GM13977 (cell line): ENCODE measurements at places on chromosomes 7 and 10.

DNA sequence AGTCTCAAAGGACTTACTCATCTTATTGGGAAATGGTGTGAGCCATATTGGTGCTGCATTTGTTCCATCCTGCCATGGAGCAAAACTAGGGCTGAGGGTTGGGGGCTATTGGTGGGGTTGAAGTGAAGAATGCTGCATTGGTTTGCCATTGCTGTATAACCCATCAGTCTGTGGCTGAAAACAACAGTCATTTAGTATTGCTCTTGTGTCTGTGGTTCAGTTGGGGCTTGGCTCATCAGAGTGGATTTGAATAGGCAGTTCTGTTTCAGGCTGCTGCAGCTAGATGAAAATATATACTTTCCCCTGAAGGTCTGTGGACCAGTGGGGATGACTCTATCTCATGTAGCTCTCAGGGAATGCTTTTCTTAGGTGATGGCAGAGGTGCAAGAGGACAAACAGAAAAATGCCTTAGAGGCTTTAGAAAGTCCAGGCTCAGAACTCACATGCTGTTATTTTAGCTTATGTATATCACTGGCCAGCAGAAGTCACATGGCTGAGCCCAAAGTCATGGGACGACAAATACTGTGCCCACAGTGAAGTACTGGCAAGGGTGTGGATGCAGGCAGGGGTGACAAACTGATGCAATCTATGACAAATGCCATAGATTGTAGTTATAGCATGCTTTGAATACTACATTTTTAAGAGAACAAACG, 15.2 kb upstream of the EXOC6 start:
- no peak for DNase-seq

DNA sequence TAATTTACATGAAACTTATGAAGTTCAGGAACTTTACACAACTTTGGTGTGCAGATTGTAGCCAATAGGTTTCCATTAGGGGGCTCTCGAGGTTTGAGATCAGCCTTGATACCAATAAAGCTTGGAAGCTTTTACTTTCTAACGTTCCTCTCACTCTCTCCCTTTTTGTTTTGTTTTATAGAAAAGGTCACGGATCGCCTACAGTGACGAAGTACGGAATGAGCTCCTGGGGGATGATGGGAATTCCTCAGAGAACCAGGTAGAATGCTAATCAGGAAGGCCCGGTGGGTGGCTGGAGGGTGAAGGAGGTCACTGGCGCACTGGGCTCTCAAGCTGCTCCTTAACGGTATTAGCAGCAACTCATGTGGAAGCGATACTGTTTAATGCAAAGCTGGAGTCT, 79.9 kb downstream of the VTI1A start:
- DNase-seq: no peak

DNA sequence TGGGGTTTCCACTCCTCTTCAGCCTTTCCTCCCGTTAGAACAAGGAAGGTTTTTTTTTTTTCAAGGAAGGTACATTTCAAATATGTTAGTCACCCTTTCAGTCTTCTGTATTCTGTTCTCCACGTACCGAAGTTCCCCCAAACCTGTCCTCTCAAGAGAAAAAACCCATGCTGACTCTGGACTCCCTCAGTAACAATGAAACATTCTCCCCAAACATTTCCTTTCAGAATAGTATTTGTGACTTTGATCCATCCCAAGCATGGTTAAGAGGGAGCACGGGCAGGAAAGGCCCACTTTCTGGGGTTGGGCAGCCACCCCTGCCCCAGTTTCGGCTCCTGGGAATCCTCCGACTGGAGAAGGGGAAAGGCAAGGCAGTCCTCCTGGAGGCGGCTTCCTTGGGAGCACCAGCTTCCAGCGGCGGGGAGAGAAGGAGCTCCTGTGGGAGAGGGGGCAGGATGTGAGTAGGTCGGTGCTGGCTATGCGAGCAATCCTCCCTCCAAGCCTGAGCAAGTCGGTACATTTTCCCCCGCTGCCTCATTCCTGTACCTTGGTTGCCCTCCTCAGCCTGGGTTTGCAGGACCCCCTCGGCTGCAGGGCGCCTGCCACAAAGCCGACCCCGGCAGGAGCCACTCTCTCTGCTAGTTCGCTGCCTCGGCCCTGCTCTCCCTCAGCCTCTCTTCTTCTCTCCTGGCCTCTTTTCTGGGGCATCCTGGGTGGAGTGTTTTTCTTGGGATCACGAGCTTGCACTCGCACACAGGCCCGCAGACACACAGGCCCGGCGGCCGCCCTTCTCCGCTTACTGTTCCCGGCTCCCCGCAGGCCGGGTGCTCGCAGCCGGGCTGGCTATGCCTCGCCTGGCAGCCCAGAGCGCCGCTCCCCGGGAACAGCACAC, 2.1 kb upstream of the HOXA1 start:
- no peak for DNase-seq

GRCh38 chr7:127600885-127601284, 7.3 kb downstream of the FSCN3 start:
- no peak for DNase-seq

DNA sequence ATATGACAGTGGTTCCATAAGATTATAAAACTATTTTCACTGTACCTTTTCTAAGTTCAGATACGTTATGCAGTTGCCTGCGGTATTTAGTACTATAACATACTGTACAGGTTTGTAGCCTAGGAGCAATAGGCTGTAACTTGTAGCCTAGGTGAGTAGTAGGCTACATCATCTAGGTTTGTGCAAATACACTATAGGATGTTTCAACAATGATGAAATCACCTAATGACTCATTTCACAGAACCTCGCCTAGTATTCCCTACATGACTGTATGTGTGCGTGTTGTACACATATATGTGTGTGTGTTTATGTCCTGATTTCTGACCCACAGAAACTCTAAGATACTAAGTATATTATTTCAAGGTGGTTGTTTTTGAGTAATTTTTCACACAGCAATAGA, 139.0 kb downstream of the HERPUD2 start:
- DNase-seq: no peak

DNA sequence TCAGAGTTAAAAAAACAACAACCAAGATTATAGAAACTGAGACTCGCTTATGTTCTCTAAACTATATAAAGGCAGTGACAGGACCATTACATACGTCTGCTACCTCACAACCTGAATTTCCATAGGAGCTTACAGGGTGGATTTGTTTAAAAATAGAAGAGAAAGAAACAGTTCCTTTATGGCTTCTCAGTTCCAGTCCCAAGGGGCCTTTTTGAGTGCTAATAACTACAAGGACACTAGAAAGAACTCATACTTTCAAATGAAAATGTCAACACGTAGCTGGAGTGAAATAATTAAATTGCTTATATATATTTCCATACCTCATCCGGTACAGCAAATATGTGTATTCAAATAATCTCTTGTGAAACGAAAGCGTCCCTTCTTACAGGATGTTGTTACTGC, 19.7 kb downstream of the TSPAN12 start:
- no peak for DNase-seq

DNA sequence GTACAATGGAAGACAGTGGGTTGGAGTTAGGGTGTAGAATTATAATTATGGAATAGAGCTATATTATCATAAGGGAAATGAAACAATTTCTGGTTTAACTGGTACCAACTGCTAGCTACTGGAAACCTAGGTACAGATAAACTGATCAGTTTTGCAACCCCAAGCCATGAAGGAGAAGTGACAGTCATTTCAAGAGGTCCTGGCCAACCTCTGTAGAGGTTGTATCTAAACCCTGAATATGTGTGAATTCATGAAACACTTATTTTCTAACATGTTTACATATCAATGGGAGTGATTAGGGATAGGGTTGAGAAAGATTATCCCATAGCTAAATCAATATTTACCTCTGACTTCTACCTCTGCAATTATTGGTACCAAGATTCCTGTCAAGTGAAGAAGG, 29.9 kb upstream of the CC2D2B start:
- no peak for DNase-seq

- no peak for DNase-seq
These were observed 156.5 kb downstream of the ITGA8 start for GRCh38 chr10:15563246-15563645.

DNA sequence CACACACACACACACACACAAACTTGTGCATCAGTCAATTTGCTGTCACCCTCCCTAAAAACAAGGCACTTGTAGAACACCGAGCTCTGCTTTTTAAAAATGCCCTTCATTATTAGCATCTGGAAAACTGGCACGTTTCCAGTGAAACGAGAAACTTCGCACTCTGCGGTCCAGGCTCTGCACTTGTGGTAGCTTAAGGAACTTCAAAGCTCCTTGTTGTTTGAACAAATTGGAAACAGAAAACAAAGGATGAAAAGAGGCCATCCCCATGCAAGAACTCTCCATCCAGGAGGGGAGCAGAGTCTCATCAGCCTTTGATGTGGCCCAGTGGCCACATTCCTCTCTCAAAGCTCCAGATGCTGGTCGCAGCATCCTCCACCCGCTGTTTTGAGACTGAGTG, 105.1 kb downstream of the C10orf90 start:
- DNase-seq: no peak

DNA sequence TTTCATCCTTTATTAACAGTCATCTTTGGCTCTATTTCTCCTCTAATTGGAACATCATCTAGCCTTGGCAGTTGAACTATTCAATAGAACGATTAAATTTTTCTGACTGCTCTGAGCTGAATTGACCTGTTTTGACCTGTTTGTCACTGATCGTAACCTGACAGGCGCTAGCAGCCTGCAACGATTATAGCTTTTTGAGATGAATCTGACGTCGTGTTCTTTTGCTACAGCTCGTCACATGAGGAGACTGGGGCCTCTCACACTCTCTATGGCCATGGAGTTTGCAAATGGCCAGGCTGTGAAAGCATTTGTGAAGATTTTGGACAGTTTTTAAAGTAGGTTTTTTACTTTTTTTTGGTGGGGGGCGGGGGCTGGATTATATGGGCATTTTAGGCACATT, 229.8 kb downstream of the FOXP2 start:
- no peak for DNase-seq

DNA sequence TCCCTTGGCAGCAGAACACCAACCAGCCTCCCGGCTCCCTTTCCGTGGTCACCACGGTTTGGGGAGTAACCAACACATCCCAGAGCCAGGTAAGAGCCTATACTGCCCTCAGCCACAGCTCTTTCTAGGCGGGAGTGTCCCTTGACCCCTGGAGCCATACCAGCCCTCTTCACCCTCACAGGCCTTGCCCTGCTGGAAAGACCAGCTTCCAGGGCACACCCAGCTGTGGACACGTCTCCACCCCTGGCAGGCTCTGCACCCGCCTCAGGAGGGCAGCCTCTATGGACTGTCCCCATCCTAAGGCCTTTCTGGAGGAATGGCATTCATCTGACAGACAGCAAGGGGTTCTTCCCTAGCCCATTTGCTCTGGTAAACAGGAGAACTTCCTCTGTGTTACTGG, 57.5 kb upstream of the PPIF start:
- DNase-seq: no peak

GRCh38 chr7:154505362-154505761, 453.2 kb downstream of the DPP6 start:
- DNase-seq: no peak

GRCh38 chr7:49530481-49530880, 243.0 kb upstream of the VWC2 start:
- no peak for DNase-seq

DNA sequence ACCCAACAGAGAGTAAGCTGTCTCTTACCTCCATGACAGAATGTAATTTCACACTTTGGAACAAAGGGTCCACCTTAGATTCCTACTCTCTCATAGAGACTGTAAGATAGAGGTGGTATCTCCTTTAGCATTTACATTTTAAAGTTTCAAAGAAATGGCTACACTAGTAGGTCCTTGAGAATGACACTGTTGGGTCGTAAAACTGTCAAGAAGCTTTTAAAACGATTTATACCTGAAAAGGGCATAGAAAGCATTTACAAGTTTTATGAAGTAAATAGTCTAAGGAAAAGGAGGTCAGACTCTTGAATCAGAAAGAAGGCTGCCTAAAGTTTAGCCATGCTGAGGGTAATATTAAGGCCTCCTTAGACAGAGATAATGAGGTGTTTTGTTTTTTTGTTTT, 1212.4 kb upstream of the PHF14 start:
- no peak for DNase-seq

DNA sequence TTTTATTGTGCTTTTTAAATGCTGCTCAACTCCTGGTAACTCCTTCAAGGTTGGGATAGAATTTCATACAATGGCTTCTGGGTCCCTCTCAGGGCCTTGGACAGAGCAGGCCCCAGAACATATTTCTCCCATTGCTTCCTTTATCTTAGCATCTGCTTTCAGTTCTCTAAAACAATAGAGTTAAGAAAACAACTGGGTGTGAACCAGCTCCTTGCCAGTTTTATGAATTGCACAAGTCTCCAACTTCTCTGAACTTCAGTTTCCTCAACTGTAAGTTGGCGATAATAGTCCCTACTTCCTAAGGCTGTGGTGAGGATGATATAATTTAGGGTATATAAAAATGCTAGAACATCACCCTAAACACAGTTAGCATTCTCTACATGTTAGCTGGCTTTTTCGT, 77.0 kb upstream of the INHBA start:
- no peak for DNase-seq

GRCh38 chr10:59668096-59668495, 41.6 kb downstream of the SLC16A9 start:
- no peak for DNase-seq

- DNase-seq: no peak
These were observed 31.5 kb downstream of the CUL1 start for GRCh38 chr7:148729984-148730733.

- no peak for DNase-seq
These were observed 335.6 kb downstream of the ADK start for GRCh38 chr10:74486659-74487058.

DNA sequence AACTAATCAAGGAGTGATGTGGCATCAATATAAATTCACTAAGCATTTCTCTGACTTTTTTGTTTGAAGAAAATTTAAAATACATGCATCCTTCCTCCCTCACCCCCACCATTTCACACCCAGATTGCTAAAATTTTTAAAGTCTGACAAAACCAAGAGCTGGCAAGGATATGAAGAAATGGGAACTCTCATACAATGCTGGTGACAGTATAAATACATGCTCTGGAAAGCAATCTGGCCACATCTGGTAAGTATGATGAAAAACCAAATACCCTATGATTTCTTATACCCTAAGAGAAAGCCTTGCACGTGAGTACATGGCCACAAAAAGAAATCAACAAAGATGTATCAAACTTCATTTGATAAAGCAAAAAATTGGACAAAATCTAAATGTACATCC, 31.2 kb downstream of the P4HA1 start:
- no peak for DNase-seq

GRCh38 chr7:46738796-46739195, 817.7 kb upstream of the IGFBP3 start:
- DNase-seq: no peak

DNA sequence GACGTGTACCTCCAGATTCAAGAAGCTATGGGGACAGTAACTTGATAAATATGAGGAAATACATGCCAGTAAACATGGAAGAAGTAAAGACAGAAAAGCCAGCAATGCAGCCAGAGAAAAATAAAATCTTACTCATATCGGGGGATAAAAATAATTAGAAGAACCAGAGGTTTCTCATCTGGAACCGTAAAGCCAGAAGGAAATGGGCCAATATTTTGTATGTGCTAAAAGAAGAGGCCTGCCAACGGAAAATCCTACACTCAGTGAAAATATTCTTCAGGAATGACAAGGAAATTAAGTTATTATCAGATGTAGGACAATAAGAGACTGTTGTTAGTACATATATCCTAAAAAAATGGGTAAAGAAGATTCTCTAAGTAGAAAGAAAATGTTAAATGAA, 401.2 kb downstream of the CDC14C start:
- no peak for DNase-seq
